SK-MEL-5 (cell line): ENCODE measurements at places on chromosomes 5 and 9.

- DNase-seq, result no peak
These were observed 188.3 kb upstream of the ZNF618 start for GRCh38 chr9:113687680-113688371.

DNA sequence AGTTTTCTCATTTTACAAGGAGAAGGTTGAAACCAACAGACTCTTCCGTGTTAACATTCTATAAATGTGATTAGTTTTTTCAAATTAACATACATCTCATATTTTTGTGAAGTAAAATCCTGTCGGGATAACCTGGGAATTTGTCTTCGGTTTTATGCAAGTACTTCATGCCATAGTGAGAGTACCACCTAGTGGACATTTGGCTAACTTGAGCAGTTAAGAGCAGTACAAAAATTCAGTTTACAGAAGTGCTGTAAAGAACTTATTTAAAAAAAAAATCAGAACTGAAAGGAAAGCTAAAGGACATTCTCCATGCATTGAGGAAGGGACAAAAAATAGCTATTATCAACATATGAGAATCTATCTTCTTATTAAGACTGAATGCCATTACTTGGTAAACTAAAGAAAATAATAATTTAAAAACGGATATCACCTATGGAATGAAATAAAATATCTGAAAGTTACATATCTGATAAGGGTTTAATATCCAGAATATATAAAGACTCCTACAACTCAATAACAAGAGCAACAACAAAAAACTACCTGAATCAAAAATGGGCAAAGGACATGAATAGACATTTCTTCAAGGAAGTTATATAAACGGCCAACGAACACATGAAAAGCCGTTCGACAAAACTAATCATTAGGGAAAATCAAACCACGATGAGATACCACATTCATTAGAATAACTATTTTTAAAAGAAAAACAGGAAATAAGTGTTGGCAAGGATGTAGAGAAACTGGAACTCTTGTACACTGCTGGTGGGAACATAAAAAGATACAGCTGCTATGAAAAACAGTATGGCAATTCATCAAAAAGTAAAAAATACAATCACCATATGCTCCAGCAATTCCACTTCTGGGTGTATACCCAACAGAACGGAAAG lies 117.0 kb upstream of the GNA14 start:
- peak; percentile 70 for DNase-seq

GRCh38 chr9:130290291-130291181 lies 25.0 kb downstream of the HMCN2 start:
- no peak for DNase-seq

GRCh38 chr5:37983463-37983862 lies 143.6 kb upstream of the GDNF start:
- DNase-seq, result peak; percentile 16

GRCh38 chr9:101457003-101457402 lies 21.4 kb upstream of the ALDOB start:
- peak; percentile 5 for DNase-seq

GRCh38 chr5:168676501-168676900 lies 97.3 kb upstream of the PANK3 start:
- no peak for DNase-seq

DNA sequence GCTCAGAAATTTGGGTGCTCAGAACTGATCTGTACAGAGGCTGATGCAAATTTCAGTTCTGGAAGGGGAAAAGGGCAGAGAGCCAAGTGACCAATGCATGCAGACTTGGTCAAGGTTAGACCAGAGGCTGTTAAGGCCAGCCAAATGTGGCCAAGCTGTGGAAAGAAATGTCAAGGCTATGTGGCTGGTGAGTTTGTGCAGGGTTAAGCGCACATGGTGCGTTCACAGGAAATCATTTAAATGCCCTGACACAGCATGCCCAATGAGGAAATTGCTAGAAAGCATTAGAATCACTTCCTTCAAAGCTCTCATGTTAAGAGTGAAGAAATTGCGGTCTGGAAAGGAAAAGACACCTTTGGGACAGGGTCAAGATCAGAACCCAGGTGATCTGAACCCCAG lies 58.0 kb downstream of the PTPN3 start:
- DNase-seq, result no peak

DNA sequence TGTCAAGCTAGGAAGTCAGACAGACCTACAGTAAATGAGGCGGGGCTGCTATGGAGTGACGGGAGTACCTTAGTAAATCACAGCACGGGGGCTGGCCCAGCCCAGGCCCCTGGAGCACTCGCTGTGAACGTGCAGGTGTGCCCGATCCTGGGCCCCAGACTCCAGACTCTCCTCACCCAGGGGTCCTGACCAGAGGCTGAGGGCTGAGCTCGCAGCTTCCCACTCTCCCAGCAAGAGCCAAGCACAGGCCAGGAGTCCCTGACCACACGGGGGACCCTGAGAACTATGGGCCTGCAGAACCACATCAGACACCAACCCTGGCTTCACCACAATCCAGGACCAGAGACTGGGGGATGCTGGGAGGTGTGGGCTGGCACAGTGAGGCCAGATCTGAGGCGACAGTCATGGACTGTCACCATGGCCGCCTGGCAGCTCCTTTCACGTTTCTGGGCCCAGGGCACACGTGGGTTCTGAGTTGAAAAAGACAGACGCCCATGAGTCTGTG lies 73.4 kb downstream of the ADAMTS2 start:
- no peak for DNase-seq

GRCh38 chr5:10036136-10036815 lies 213.4 kb downstream of the ATPSCKMT start:
- no peak for DNase-seq
